ENCODE measurements at places on chromosomes 2 and 18.

- DNase-seq: no peak
Observed at GRCh38 chr18:12766986-12767433, 64.2 kb downstream of the PSMG2 start.

DNA sequence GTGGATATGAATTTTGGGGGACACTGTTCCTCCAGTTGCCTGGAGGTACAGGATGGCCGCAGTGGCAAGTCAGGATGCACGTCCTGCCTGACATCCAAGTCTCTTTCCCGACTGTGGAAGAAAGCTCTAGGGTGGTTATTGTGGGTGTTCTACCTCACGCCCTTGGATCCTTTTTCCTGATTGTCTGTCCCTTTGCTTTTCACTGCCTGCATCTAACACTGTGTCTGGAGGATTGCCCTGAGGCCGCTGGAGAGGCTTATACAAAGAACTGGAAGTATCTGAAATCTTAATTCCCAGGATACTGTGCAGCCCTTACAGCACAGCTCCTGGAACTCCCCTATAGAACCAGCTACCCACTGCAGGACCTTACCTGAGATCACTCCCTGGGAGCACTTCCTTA, 250.5 kb downstream of the TFCP2L1 start:
- DNase-seq: no peak

GRCh38 chr18:8825273-8825672, 119.9 kb downstream of the MTCL1 start:
- DNase-seq: no peak

DNA sequence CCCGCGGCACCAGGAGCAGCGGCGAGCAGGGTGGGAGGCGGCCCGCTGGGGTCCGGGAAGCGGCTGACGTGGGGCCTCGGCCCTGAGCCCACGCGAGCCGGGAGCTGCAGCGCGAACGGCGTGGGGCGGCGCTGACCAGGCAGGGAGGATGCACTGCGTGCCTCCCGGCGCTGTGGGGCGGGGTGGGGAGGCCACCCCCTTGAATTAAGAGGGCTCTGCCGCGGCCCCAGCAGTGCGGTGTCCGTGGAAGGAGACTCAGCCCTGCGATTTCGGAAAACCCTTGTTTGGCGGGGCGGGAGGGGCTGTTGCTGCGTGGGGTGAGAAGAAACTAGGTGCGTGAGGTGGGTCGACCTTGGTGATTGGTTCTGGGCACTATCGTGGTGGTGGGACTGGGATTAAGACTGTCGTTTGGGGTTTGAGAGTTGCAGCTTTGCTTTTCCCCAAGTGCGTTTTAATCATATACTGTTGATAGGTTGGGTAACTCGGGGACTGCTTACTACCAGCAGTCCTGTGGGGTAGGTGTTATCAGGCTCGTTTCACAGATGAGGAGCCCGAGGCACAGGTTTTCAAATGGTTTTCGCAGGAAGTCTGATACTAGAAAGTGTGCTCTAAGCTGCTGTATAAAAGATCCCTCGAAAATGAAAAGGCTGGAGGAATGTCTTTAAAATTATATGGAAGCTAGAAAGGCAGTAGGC, 722 bp downstream of the ACSL3 start:
- peak; percentile 24 for DNase-seq

DNA sequence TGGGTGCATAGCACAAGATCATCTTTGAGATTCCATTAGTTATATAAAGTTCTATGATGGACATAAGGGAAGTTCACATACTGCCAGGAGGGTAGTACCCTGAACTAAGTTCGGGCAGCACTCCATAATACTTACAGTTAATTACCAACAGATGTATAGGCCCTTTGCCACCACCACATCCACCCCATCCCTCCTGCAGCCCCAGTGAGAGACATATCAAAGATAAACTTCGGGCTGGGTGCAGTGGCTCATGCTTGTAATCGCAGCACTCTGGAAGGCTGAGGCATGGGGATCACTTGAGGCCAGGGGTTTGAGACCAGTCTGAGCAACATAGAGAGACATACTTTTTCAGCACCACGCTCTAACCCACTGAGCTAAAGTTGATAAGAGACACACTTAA, 46.4 kb upstream of the NPAS2 start:
- no peak for DNase-seq

DNA sequence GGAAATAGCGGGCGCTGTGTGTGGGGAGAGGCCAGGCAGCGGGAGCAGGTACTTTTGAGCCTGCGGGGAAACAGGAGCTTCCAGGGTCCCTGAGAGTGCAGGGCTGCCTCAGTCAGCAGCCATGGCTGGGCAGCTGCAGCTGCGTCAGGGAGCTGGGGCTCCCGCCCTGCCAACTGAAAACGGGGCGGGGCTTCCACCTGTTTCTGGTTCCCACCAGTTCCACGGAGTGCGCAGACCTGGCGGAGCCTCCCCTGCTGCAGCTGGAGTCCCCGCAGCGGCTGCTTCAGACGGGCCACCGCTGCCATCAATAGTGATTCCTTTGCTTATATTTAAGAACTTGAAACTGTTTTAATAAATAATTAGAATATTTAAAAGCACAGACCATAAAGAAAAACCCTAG, 30.6 kb upstream of the RPRM start:
- no peak for DNase-seq

All from stimulated activated CD4-positive, alpha-beta T cell treated with anti-CD3 and anti-CD28 coated beads, Interleukin-2, amount 100 ng/mL, for 48 hours (primary cell).